Activated T-helper 2 cell treated with anti-CD3 and anti-CD28 coated beads, Interferon-gamma antibody, Interleukin-2, Interleukin-4, amounts not matched to agents 10 μg/mL and 5 μg/mL and 100 μg/mL, durations not matched to agents 14 hours and 24 hours and 36 hours (primary cell): ENCODE measurements at places on chromosomes 6 and 20.

- H3K4me3 ChIP-seq, result no peak overlapping the region
- no peak for DNase-seq
- H3K4me1 ChIP-seq, result no peaks in the 10 kb centered on the region
These were observed 1152.0 kb downstream of the HACE1 start for GRCh38 chr6:103707596-103708325.

GRCh38 chr6:20417819-20418218 lies 16.1 kb downstream of the E2F3 start:
- peak overlapping the region; percentile 43 for H3K27ac ChIP-seq
- no peak for DNase-seq
- H3K4me3 ChIP-seq, result no peak overlapping the region
- H3K36me3 ChIP-seq, result peaks cover 58% of the 10 kb centered on the region
- H3K27me3 ChIP-seq, result no peaks in the 10 kb centered on the region

DNA sequence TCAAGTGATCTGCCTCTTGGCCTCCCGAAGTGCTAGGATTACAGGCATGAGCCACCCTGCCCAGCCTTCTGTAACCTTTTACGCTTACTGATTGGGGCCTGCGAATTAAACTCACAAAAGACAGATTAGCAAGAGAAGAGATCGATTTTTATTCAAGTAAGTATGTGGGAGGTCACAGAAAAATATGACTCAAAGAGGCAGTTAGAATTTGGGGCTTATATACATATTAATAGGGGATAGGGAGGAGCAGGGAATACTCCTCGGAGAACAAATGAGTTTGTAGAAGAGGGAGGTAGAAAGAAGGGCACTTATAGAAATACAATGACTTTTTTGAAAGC lies 78.9 kb downstream of the CD24 start:
- no peaks in the 10 kb centered on the region for H3K4me1 ChIP-seq
- H3K36me3 ChIP-seq, result no peaks in the 10 kb centered on the region
- no peak for DNase-seq
- no peak overlapping the region for H3K27ac ChIP-seq

- H3K4me1 ChIP-seq, result no peaks in the 10 kb centered on the region
- peaks cover 13% of the 10 kb centered on the region for H3K27me3 ChIP-seq
These were observed 31.3 kb downstream of the SLC22A3 start for GRCh38 chr6:160379466-160379865.

GRCh38 chr20:8720089-8720488 lies 348.8 kb upstream of the PLCB4 start:
- H3K4me3 ChIP-seq, result no peak overlapping the region
- no peaks in the 10 kb centered on the region for H3K4me1 ChIP-seq
- no peak for DNase-seq
- H3K27me3 ChIP-seq, result no peaks in the 10 kb centered on the region

DNA sequence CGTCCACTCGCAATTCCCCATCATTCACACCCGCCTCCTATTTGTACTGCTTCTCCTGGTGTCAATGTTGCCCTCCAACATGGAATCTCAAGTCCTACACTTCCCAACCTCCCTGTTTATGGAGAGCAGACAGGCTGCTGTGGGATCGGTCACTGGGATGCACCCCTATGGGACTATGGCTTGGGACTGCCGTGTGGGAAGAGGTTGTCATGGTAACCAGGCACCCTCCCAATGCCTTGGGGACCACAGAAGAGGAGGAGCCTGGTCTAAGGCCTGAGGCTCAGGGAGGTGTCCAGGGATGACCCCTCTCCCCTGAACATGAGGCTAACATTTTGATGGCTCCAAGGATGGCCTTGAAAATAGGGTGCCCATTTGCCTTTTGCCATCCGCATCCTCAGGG lies 116.6 kb upstream of the CST7 start:
- H3K36me3 ChIP-seq, result no peaks in the 10 kb centered on the region
- H3K27ac ChIP-seq, result no peak overlapping the region
- H3K4me1 ChIP-seq, result no peaks in the 10 kb centered on the region
- no peaks in the 10 kb centered on the region for H3K27me3 ChIP-seq
- H3K4me3 ChIP-seq, result no peak overlapping the region

- no peaks in the 10 kb centered on the region for H3K27me3 ChIP-seq
- peaks cover 26% of the 10 kb centered on the region for H3K4me1 ChIP-seq
- H3K36me3 ChIP-seq, result no peaks in the 10 kb centered on the region
- no peak for DNase-seq
- no peak overlapping the region for H3K27ac ChIP-seq
These were observed 329.8 kb upstream of the SOX4 start for GRCh38 chr6:21263531-21264287.

DNA sequence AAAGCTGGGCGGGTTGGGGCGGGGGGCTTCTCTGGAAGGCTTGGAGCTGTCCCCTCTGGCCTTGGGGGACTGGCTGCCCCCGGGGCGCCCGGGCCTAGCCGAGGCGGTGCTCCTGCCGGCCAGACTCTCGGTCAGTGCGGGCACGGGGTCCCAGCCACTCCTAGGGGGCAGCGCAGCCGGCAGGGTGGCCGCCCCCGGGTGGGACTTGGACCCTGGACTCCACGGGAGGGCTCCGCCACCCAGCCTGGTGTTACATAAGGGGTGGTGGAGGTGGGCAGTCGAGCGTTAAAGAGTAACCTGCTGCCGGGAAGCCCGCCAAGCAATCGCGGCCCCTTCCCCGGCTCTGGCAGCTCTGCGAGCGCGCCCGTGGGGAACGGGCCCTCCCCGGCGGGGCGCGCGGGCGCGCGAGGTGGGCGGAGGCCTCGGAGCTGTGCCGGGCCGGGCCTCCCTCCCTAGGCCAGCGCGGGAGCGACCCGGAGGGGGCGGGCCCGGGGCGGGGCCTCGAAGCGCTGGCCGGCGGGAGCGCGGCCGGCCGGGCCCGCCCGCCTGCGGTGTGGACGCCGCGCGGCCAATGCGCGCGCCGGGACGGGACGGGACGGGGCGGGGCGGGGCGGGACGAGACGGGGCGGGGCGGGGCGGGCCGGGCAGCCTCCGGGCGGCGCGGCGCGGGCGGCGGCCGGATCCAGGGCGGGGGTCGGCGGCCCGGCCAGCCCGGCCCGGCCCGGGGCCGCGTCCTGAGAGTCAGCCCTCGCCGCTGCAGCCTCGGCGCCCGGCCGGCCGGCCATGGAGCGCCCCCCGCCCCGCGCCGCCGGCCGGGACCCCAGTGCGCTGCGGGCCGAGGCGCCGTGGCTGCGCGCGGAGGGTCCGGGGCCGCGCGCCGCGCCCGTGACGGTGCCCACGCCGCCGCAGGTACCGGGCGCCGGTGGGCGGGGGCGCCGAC lies at the start of gene SLC2A4RG:
TSS of gene SLC2A4RG (plus strand) at position 647 of the 940 bp plus-strand sequence. CDS start at position 784, 137 bp downstream.
- peaks cover 12% of the 10 kb centered on the region for H3K4me1 ChIP-seq
- no peaks in the 10 kb centered on the region for H3K27me3 ChIP-seq
- H3K4me3 ChIP-seq, result peak within 1 kb of the TSS; percentile 13
- peak; percentile 72 for DNase-seq
- H3K27ac ChIP-seq, result no peak within 1 kb of the TSS

DNA sequence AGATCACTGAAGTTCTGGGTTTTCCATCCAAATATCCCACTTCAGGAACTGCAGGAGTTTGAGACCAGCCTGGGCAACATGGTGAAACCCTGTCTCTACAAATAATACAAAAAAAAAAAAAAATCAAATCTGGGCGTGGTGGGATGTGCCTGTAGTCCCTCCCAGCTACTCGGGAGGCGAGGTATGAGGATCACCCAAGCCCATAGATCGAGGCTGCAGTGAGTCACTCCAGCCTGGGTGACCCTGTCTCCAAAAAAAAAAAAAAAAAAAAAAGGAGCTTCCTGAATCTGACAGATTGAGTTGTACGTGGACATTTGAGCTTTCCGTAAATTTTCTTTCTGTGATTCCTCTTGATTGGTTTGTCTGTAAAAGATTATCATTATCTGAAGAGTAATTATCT lies 55.6 kb downstream of the TULP4 start:
- no peaks in the 10 kb centered on the region for H3K36me3 ChIP-seq
- no peaks in the 10 kb centered on the region for H3K27me3 ChIP-seq
- DNase-seq, result no peak
- no peak overlapping the region for H3K4me3 ChIP-seq

- DNase-seq, result no peak
- H3K27me3 ChIP-seq, result no peaks in the 10 kb centered on the region
- no peak overlapping the region for H3K27ac ChIP-seq
- H3K4me3 ChIP-seq, result no peak overlapping the region
- H3K4me1 ChIP-seq, result no peaks in the 10 kb centered on the region
- no peaks in the 10 kb centered on the region for H3K36me3 ChIP-seq
These were observed 680.4 kb upstream of the GJE1 start for GRCh38 chr6:141452354-141452686.

GRCh38 chr6:138485005-138485545 lies 14.2 kb downstream of the NHSL1 start:
- no peaks in the 10 kb centered on the region for H3K36me3 ChIP-seq
- H3K4me3 ChIP-seq, result no peak overlapping the region
- no peak overlapping the region for H3K27ac ChIP-seq
- DNase-seq, result no peak
- peaks cover 3% of the 10 kb centered on the region for H3K4me1 ChIP-seq
- H3K27me3 ChIP-seq, result peaks cover 13% of the 10 kb centered on the region

- no peaks in the 10 kb centered on the region for H3K27me3 ChIP-seq
- H3K4me3 ChIP-seq, result no peak overlapping the region
- no peak for DNase-seq
- H3K4me1 ChIP-seq, result no peaks in the 10 kb centered on the region
- peaks cover 9% of the 10 kb centered on the region for H3K36me3 ChIP-seq
- no peak overlapping the region for H3K27ac ChIP-seq
These were observed 18.3 kb downstream of the AGPAT4 start for GRCh38 chr6:161255518-161255917.

DNA sequence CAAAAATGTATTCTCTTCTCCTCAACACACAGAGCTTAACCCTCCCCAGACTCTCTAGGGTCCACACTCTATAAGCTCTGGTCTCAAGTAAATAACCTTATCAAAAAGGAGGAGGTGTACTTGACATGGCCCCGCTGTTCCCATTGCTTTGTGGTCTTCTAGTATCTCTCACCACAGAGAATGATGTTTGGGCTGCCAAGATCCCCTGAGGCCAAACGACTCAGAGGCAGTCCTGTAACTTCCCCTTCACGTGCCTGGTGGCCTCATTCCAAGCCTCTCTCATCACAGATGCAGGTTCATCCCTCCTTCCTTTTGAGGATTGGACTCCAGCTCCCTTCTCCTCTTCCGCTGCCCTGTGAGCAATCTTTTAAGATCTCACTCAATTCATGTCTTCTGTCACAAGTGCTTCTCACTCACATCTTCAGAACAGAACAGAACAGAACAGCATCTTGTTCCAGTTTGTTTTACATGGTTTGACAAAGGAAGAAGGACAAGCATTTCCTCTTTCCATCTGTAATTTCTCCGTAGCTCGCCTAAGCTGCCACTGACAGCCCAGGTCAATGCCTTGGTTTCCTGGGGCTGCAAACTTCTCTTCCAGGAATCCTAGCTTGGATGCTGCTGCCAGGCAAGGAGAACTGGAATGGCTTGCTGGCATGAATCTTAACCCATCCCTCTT lies 541.5 kb downstream of the CD83 start:
- no peak overlapping the region for H3K27ac ChIP-seq
- no peak overlapping the region for H3K4me3 ChIP-seq
- no peaks in the 10 kb centered on the region for H3K27me3 ChIP-seq
- no peak for DNase-seq
- H3K4me1 ChIP-seq, result peaks cover 34% of the 10 kb centered on the region
- peaks cover 7% of the 10 kb centered on the region for H3K36me3 ChIP-seq

- no peak overlapping the region for H3K4me3 ChIP-seq
- H3K4me1 ChIP-seq, result no peaks in the 10 kb centered on the region
- no peak overlapping the region for H3K27ac ChIP-seq
- no peak for DNase-seq
These were observed 471.3 kb downstream of the DHX35 start for GRCh38 chr20:39433466-39433865.

DNA sequence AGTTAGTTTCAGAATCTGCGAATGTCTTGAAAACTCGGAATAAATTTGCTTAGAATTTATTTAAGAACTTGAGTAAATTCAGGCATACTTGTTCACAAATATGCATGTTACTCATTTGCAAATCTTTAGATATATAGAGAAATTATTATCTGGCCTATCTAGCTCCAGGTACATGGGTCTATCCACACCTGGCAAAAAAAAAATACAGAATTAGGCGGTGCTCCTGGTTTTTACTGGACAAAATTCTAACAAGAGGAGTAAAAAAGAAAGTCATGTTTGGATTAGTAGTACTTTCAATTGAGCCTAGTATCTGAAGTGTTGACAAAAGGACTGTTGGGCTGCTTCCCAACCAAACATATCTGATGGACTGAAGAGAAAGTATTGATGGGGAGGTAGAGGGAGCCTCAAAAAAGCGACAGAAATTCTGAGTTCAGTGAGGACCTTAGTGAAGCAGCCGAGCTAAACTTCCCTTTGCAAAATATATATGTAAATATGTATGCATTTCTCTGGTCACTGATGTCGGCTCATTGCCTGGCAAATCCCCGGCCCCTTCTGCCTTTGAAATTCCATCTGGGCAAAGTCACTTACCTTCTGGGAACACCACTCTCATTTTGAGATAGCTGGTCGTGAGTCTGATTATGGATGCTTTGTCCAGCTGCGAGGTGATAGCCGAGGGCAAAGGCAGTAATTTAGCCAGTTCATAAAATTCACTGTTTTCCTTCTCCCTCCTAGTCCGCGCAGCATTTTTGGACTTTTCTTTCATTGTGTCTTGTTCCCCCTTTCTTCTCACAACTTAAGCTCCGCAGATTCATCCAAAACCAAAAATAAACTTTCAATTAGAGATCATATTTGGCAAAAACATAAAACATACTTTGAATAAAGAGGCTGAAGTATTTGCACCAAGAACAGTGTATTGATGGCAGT lies 1.8 kb downstream of the SIM1 start:
- no peak for DNase-seq
- peaks cover 25% of the 10 kb centered on the region for H3K4me1 ChIP-seq
- H3K27ac ChIP-seq, result no peak overlapping the region
- peaks cover 18% of the 10 kb centered on the region for H3K36me3 ChIP-seq
- H3K4me3 ChIP-seq, result no peak overlapping the region

- H3K4me3 ChIP-seq, result no peak overlapping the region
- H3K36me3 ChIP-seq, result no peaks in the 10 kb centered on the region
- H3K27me3 ChIP-seq, result no peaks in the 10 kb centered on the region
These were observed 128.5 kb downstream of the BCAS1 start for GRCh38 chr20:53941680-53942471.

DNA sequence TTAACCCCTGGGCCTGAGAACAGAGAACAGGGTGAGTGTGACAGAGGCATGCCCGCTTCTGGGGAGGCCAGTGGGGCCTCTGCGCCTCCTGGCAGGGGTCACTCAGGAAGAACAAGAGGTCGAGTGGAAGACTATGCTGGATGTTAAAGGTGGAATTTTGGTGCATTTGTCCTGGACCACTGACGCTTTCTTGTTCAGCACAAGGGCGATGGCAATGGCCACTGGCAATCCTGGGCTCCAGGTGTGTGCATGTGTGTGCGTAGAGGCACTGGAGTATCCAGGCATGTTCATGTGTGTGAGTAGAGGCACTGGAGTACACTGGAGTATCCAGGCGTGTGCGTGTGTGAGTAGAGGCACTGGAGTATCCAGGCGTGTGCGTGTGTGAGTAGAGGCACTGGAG lies 23.5 kb upstream of the NPBWR2 start:
- H3K27me3 ChIP-seq, result peaks cover 3% of the 10 kb centered on the region
- no peaks in the 10 kb centered on the region for H3K4me1 ChIP-seq
- H3K27ac ChIP-seq, result no peak overlapping the region
- H3K4me3 ChIP-seq, result no peak overlapping the region
- no peaks in the 10 kb centered on the region for H3K36me3 ChIP-seq

- no peak for DNase-seq
- H3K27me3 ChIP-seq, result no peaks in the 10 kb centered on the region
These were observed 87.2 kb upstream of the STXBP5 start for GRCh38 chr6:147117011-147117410.
